Activated gamma-delta T cell treated with Interleukin-2 at 50 U/mL for 16 hours (primary cell): ENCODE measurements at places on chromosomes 13 and 19.

GRCh38 chr19:16001481-16002312 is 52.9 kb downstream of the OR10H4 start:
- no peak for DNase-seq

DNA sequence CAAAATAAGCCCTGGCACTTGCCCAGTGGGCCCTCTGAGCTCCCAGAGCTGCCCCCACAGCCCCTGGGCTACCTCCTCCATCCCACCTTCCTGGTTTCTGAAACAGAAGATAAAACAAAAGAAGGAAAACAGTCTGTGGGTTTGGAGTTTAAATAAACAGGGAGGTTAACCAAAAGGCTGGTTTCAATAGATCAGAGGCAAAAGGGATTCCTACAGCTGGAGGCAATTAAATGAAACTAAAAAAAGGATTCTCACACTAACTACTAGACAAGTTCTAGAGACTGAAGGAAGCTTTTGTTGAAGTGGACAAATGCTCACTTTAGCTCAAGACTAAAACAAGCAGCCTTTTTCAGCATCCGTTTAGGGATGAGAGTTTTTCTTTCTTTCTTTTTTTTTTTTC is 569.8 kb downstream of the FGF9 start:
- no peak for DNase-seq

DNA sequence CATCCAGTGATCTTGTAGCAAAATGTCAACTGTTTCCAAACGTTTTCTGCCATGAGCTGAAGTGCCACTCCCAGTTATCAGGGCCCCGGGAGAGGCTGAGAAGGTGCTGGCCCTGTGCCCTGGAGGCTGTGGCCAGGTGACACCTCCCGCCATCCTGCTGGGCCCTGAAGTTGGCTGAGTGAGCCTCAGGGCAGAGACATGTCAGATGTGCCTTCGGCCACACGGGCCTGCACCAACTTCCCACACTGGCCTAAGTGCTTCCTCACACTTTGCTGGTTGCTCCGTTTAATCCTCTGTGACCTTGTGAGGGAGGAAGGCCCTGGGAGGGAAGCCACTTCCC is 4.8 kb downstream of the ADPRHL1 start:
- no peak for DNase-seq

GRCh38 chr19:29371251-29372090 is 154.3 kb upstream of the VSTM2B start:
- DNase-seq: no peak

GRCh38 chr13:34816245-34816884 is 125.7 kb upstream of the NBEA start:
- no peak for DNase-seq

GRCh38 chr19:3536429-3537100 is 2.4 kb upstream of the TEKTIP1 start:
- no peak for DNase-seq

- DNase-seq: peak; percentile 77
Observed at GRCh38 chr19:41302624-41303351, 7.2 kb upstream of the CCDC97 start.

DNA sequence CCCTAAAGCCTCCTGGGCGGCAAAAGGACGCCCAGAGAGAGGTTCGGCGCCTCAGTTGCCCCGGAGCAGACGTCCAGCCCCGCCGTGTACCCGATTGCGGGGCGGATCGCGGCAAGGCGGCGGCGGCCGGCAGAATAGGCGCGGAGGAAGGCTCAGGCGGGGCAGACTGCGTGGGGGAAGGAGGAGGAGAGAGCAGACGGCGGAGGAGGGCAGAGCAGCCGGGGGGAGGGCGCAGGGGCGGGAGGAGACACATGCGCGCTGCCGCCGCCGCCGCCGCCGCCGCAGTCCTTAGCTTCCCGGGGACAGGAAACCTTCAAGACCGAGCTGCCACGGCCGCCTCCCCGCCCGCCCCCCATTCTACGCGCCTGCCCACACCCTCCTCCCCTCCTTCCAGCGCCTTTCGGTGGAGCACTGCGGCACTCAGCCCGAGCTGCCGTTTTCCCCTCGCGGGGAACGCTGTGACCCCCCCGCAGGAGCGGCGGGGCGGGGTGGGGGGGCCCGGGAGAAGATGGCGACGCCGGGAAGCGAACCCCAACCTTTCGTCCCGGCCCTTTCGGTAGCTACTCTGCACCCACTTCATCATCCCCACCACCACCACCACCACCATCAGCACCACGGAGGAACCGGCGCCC is at the start of gene LRCH1:
TSS of gene LRCH1 (plus strand) at position 282 of the 632 bp plus-strand sequence. CDS start at position 509, 227 bp downstream.
- peak; percentile 83 for DNase-seq

GRCh38 chr13:23567906-23568460 is 2.2 kb upstream of the TNFRSF19 start:
- no peak for DNase-seq

DNA sequence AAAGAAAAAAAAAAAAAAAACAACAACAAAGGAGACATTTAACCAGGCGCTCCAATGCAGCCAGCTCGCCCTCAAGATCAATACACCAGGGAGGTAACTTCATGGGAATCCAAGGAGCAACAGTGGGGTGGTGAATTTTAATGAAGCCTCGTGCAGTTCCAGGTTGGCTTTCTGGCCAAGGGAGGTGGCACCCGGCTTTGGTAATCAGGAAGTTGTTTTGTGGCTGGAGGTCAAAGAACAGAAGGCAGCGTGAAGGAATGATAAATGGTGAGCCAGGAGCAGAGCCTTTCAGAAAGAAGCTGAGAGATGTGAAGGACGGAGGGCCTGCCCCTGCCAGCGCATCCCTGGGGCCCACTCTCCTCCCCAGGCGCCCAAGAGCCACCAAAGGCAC is 188.2 kb upstream of the TSC22D1 start:
- no peak for DNase-seq

GRCh38 chr13:36261011-36261410 is 36.6 kb downstream of the CCDC169 start:
- DNase-seq: no peak

- no peak for DNase-seq
Observed at GRCh38 chr13:107733276-107733675, 482.1 kb downstream of the LIG4 start.

DNA sequence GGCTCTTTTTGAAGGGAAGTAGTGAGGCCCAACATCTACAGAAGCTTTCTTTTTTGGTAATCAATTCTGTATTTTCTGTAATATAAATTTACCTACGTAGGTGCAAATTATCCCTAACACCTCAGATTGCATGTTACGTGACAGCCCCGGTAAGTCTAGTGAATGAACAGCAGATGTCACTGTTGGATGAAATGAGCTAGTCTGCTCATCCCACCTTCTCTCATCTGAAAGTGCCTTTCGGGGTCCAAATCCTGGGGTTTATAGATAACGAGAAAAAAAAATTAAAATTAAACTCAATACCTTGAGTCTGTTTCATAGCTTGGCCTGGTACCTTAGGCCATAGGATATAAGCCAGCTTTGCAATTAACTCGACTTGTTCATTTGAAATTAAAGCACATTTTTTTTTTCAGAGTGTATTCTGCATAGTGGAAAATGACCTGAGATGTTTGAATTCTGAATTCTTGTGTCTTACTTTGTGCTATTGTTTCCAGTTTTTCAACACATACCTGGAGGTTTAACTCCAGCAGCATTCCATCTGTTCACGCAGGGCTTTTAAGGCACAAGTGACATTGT is 548.2 kb downstream of the GPC5 start:
- no peak for DNase-seq

DNA sequence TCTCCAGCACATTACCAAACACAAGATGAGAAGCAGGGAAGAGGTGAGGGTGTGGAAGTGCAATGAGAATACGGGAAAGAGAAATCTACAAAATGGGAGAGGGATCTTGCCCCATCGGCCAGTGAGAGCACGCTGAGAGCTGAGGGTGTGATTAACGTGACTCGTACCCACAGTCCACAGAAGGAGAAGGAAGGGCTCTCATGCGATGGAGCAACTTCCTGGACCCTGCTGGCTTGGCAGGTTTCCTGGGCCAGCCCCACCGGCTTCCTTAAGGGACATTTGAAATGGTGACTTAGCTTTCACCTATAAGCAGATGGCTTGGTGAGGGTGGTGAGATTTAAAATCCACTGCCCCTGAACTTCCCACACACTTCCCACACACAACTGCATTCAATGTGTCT is 740.1 kb downstream of the UQCRFS1 start:
- DNase-seq: no peak

GRCh38 chr13:67827992-67828391 is 597.9 kb upstream of the PCDH9 start:
- no peak for DNase-seq

GRCh38 chr19:49489601-49490167 is 2.3 kb downstream of the RPL13A start:
- no peak for DNase-seq

DNA sequence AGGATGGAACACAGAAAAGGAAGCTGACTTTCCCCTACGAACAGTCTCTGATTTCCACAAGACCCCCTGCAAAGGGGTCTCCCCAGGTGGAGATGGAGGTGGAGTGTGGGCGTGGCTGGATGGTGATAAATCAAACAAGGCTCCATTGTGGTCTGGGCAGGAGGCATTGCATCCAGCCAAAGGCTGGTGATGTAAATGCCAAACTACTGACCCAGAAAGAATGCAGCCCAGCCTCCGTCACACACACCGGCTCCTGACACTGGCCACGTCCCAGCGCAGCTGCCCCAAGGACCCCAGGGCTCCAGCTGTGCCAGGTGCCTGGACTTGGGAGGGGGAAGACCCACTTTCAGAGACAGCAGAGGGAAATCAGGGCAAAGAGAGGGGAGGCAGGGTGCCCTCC is 6.3 kb downstream of the SLC7A1 start:
- no peak for DNase-seq

- no peak for DNase-seq
Observed at GRCh38 chr19:57443121-57443696, 8.1 kb downstream of the ZNF749 start.

GRCh38 chr13:110438211-110438610 is 123.3 kb downstream of the RAB20 start:
- no peak for DNase-seq

DNA sequence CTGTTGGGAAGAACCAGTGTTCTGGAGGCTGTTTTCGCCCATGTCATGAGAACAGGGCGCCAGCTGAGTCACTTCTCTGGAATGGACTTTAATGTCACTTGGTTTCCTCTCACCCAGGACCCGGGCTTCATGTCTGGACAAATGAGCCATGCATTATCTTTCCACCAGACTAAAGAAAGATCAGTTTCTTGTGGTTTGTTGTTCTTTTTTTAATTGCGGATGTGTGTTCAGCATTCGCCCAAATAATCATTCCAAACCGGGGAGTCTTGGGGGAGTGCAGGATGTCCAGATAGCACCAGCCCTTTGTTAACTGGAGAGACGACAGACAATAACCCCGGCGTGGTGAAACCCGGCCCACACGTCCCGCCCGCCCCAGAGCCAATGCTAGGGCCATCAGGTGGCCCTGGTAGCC is 102.5 kb downstream of the COL4A2 start:
- no peak for DNase-seq

- no peak for DNase-seq
Observed at GRCh38 chr13:41058295-41059070, 2.8 kb upstream of the WBP4 start.

DNA sequence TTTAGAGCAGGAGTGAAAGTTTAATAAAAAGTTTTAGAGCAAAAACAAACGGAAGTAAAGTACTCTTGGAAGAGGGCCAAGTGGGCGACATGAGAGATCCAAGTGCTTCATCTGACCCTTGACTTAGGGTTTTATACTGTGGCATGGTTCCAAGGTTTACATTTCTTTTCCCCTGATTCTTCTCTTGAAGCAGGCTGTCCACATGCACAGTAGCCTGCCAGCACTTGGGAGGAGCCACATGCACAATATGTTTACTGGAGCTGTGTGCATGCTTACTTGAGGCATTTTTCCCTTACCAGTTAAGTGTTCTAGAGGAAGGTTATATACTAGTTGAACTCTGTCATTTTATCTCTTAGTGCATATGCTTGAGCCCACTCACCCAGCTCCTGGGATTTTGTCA is 295.6 kb downstream of the TBC1D4 start:
- no peak for DNase-seq

DNA sequence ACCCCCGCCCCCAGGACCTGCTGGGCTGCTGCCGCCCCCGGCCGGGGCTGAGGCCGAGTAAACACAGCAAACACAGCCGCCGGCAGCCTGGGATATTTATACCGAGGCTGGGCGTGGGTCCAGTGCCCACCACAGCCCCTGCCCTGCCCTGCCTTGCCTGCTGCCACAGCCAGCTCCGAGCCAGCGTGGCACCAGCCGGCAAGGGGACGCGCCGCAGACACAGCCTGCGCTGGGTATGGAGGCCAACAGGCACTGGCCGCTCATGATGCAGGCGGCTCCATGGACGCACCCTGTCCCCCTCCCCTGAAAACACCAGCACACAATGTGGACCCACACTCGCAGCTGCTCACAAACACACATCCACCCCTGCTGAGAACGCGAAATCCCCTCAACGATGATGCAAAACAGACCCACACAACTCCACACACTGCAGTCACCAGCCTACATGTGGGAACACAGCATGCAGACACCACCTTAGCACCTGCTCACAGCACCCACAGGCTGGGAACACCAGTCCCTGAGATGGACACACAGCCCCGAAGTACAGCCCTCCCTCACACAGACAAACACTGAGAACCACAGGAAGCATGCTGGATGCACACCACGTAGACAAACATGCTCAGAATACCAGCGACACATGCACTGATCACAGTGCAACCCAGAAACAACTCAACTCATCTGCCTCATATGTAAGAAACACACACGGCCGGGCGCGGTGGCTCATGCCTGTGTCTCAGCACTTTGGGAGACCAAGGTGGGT is 16.2 kb downstream of the CCDC97 start:
- peak; percentile 41 for DNase-seq

GRCh38 chr13:80858131-80858530 is 517.2 kb upstream of the SPRY2 start:
- no peak for DNase-seq

GRCh38 chr13:30105381-30105780 is 202.0 kb downstream of the KATNAL1 start:
- no peak for DNase-seq

- no peak for DNase-seq
Observed at GRCh38 chr13:40328091-40328490, 338.4 kb downstream of the FOXO1 start.

GRCh38 chr13:32850316-32851052 is 165.7 kb upstream of the KL start:
- no peak for DNase-seq

- no peak for DNase-seq
Observed at GRCh38 chr13:95201814-95202651, 99.2 kb downstream of the ABCC4 start.

DNA sequence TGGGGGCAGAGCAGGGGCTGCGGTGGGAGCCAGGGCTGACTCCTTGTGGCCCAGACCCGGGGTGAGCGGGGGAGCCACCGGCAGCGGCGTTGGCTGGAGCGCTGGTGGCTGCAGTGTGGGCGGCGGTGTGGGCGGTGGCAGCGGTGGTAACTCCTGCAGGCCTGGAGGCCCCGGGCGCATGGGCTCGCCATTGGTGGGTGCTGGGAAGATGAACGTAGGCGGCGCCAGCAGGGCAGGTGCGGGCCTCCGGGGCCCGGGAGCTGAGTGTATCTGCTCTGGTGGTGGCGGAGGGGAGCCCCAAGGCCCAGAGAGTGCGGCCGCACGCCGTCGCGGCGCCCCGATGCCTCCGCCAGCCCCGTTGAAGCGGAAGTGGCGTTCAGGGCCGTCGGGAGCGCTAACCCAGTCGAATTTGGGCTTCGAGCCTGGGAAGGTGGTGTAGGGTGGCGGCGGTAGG is 2.0 kb downstream of the GGN start:
- no peak for DNase-seq
